ENCODE measurements at places on chromosomes 1 and 21.

GRCh38 chr1:212458817-212459216 is 26.1 kb downstream of the NENF start:
- DNase-seq = no peak

GRCh38 chr1:180925471-180926051 is 12.9 kb downstream of the KIAA1614 start:
- DNase-seq = no peak

GRCh38 chr1:119330466-119331189 is 38.0 kb upstream of the HAO2 start:
- no peak for DNase-seq

DNA sequence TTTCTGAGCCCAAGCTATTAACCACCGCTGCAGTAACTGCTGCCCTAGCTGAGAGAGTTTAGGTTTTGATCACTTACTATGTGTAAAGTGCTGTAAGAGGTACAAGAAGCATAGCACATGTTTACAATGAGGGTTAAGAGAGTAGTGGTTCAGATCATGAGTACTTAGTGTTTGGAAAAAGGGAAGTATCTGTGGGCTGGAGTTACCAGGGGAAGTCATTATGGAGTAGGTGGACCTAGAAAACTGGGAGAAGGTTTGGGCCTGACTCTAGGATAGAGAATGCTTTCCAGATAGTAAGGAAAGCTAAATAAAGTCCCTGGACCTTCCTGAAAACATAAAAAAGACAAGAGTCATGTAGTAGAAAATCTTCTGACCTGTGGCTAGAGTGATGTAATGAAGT is 149.6 kb upstream of the PLXNA2 start:
- no peak for DNase-seq

DNA sequence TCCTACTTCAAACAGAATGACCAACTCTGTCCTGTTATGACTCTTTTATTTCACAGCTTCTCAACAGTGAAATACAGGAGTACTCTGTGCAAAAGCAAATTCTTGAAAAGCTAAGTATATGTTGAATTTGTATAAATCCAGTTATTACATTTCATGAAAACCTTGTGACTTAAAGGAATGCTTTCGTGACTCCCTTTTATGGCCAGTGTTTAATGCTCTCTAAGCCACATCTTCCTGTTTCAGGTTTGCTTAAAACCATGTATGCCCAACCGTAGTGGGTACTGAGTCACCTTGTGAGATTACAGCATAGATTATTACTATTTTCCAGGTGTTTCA is 40.2 kb upstream of the KIF1B start:
- DNase-seq = no peak

DNA sequence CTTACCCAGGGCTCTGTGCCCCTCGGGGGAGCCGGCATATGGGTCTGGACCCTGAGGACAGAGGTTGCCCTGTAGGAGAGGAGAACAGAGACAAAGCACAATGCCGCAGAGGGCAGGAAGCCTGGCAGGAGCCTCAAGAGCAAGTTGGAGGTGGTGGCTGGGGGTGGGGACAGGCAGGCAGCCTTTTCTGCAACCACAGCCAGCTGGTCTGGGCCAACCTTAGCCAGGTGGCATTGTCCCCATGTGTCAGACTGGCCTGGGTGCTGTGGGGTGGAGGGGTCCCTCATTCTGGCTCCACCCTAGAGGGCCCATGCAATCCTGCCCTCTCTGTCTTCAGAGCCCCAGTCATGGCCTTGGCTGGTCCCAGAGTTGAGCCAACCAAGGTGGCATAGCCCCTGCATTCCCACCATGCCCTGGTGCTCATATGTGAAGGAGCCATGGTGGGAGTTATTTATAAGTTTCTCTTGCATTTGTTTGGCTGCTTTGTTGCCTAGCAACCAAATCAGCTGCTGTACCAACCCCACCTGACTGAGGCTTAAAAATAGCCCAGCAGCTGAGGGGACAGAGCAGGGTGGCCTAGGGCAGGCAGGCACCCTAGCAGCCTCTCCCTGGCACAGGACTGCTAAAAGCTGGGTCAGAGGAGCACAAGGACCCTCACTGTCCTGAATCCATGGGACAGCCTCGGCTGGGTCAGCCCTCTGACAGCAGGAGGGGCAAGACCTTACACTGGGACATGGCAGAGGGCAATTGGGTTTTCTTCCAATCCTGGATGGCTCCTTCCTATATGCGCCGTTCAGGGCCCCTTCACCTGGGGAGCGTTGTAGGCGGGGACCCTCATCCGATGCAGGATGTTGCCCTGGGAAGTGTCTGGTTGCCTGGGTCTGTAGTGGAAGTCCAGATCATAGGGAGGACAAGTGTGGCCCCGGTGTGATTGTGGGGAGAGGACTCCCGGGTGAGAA is 19.5 kb downstream of the MAP7D1 start:
- DNase-seq = no peak

DNA sequence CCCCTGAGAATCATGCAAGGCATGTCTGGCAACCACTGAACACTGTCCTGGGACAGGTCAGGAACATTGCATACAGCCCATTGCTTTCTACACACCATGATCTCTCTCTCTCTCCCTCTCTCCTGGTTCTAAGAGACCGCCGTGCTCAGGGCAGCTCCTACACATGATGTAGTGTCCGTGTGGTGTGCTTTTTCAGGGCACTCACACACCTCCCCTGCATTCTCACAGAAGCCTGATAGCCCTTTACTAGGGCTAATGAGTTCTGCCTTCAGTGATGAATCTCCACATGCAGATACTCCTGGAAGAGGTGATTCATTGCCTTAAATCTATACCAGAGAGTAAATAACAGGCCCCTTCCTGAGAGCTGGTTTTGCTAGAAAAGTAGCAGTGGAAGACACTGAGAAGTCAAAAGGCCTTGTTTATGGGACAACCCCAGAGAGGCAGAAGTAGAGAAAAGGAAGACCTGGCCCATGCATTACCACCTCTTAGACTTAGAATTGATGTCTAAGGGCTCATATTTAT is 7.2 kb upstream of the OLFML2B start:
- DNase-seq = no peak

GRCh38 chr1:100187912-100188311 is 9.9 kb upstream of the LRRC39 start:
- no peak for DNase-seq

GRCh38 chr21:45970674-45971615 is 10.6 kb upstream of the COL6A1 start:
- peak; percentile 26 for DNase-seq

- DNase-seq = no peak
Observed at GRCh38 chr1:209646558-209646957, 5.7 kb downstream of the LAMB3 start.

- no peak for DNase-seq
Observed at GRCh38 chr21:43333298-43334062, 93.5 kb downstream of the SIK1 start.

DNA sequence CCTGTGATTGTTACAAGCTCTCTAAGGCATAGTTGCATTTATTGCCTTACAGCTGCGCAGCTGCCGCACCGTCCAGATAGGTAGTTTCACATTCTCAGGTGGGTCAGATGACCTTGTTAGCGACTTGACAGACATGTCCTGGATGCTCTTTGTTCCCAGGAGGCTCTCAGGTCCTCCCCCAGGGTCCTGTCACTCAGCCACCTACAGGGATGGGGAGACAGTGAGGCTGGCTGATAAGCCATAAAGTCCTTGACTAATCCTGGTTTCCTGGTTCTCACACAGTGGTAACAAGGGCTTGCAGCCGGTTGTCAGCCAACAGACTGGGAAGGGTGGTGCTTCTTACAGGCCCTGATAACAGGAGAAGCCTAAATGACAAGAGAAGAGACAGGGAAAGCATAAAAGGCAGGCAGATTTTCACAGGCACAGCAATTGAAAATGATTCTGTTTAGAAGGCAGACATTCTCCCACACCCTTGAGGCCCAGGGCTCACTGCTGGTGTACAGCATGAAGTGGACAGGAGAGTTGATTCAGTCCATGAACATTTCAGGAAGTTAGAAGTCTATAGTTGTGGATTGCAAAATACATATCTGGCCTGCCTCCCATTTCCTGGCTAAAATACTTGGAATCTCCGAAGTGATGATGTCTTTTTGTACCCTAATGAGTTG is 2.9 kb downstream of the ARF1 start:
- DNase-seq = no peak

DNA sequence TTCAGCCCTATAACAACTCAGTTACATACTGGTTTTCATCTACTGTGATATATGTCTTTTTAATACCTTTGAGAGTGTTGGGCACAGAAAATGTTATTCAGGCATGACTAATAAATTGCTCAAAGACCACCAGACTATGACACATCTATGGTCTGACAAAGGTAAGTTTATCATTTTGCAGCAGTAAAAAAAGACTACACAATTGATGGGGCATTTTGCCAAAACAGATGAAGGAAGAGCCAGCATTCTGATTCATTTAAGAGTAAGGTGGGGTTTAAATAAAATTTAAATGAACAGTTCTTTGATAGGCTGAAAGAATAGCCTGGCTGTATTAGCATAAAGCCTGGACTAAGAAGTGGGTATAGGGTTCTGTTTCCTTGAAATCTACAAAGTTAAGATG is 8.8 kb upstream of the RNPC3 start:
- DNase-seq = no peak

- no peak for DNase-seq
Observed at GRCh38 chr1:11918799-11919519, 7.3 kb downstream of the KIAA2013 start.

DNA sequence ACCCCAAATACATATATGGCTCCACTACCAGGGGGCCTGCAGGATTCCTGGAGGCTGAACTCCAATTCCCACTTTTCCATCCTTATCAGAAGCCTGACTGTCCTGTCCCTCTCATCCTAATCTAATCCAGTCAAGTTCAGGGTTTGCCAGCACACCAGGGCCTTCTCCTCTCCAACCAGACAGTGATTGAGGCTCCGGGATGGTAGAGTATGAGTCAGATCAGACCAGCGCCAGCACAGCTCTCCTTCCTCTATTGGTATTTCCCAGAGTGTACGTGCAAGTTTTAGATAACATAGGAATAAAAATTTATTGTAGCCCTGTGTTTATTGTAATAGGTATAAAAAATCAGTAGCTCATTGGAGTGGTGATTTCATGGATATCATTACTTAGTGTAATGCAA is 24.5 kb upstream of the RCSD1 start:
- no peak for DNase-seq

DNA sequence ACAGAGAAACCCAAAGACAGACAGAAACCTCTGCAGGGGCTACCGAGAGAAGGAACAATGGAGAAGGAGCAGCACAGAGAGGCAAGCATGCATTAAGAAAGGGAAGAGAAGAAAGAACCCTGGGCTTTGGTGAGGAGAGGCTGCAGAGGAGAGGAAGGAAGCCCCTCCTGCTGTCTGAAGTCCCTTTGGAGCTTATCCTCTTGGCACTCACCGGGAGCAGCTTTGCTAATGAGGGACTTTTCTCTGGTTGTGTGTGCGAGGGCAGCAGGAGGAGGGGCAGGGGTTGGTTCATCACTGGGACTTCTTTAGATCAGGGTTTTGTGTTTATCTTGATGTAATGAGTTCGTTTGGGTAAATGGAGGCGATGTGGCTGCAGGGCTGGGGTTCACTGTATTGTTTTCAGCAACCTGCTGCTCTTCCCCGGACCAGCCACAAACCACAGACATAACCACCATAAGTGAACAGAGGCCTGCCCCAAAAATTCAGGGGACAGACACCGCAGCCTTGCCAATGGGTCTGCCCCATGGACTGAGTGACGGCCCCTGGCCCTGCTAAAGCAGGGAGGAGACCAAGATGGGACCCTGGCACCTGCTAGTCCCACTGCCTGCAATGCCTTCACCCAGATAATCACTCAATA is 100.6 kb downstream of the KCND3 start:
- no peak for DNase-seq

DNA sequence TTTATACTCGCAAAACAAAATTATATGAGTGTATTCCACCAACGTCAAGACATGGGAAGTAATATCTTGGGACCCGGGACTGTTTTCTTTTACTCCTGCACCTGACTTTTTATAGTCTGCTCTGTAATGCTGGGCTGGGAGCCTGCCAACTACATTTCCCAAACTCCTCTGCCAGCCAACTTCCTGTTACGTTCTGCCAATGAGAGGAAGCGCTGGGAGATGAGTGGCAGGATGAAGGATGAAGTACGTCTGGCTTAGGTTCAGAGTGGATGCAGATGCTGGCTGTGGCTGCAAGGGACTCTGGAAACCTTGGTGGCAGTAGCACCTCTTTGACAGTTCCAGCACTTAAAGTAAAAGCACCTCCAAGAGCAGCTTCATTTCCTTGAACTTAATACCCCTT is 59.6 kb downstream of the USP24 start:
- DNase-seq = no peak

DNA sequence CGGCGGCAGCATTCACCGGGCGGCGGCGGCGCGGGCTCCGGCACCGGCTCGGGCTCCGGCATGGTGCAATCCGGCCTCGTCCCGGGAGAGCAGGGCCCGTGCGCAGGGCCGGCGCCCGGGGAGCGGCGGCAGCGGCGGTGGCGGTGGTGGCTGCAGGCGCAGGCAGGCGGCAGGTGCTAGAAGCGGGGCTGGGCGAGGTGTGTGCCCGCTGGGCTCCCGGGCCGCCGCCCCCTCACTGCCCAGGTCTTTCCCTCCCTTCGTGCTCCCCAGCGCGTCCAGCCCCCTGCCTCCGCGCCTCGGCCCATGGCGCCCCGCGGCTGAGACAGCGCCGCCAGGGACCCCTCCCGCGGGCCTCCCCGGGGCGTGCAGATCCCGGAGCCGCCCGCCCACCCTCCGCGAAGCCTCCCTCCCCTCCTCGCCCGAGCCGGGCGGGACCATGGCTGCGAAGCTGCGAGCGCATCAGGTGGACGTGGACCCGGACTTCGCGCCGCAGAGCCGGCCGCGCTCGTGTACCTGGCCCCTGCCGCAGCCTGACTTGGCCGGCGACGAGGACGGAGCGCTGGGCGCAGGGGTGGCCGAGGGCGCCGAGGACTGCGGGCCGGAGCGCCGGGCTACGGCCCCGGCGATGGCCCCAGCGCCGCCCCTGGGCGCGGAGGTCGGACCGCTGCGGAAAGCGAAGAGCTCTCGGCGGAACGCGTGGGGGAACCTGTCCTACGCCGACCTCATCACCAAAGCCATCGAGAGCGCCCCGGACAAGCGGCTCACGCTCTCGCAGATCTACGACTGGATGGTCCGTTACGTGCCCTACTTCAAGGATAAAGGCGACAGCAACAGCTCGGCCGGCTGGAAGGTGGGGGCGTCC is 492 bp downstream of the FOXO6 start:
- DNase-seq = no peak

DNA sequence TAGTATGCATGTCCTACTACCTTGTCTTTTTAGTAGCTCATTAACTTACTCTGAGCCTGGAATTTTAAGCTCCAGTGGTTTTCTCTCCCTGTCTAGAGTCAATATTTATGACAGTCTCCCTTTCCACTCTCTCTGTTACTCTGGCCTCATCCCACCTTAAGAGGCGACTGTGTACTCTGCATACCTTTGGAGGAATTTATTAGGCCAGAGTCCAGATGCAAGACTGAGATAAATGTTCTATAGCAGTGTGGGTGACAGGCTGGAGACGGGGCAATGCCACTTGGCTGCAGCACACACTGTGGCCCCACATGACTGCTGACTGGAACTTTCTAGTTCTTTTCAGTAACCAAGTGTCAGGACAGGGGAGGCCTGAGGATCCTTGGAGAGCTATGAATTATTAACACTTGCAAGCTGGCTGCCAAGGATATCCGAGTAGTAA is 4.1 kb upstream of the PDZK1 start:
- no peak for DNase-seq

All from activated CD4-positive, CD25-positive, alpha-beta regulatory T cell (primary cell).